ENCODE measurements at places on chromosomes 1 and 21. TPM values are rescaled to one million over a fixed set of nuclear protein-coding genes. Genes with fewer than 3 reads are reported as not detected.

DNA sequence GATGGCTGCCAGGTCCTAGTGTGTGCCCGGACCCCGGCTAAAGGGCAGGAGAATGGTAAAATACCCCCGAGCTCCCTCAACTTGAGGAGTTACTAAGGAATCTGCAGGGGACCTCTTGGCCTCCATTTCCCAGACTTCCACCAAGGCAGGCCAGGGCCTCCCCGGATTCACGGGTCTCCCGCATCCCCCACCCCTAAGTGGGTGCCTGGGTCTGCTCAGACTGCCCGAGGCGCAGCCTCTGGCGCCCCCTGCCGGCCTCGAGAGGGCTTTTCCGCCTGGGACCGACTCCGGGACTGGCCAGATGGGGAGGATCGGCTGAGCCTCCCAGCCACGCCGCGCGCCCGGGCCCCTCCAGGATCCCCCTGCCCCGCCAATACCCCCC lies 1.7 kb downstream of the PLEKHG5 start:
- DNase-seq = peak; percentile 77

DNA sequence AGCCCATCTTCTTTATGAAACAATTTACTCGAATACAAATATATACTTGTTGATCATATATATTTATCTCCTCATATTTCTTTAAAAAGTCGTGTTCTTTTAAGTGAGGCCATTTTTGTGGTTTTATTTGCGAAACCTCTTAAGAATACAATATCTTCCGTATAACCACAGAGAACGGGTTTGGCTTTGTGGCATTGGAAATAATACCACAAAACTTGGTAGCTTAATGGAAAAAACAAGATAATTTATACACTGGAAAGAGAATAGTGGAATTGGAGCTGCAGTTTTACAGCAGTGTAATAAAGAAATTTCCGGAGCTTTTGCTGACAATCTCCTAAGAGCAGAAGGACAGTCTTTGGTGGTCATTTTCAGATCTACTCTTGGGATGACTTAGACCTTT lies 29.4 kb downstream of the PTGFR start:
- DNase-seq = no peak

- no peak for DNase-seq
These were observed 471.5 kb downstream of the PTPRU start for GRCh38 chr1:29707796-29708195.

DNA sequence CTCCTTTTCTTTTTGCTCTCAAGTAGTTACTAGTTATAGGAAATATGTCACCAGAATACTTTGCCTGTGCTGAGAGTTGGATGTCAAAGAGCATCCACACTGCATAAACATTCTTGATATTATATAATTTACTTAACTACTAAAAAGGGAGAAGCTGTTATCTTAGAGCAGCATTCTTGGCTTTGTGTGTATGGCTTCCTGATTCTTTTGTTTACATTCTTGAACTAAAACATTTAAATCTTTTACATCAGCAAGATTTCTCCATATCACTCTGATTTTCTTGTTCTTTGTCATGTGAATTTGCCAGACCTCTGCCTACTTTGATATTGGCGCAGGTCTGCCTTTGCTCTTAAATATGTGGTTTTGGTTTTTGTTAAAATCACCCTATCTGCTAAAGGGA lies 48.8 kb downstream of the SUCO start:
- no peak for DNase-seq

DNA sequence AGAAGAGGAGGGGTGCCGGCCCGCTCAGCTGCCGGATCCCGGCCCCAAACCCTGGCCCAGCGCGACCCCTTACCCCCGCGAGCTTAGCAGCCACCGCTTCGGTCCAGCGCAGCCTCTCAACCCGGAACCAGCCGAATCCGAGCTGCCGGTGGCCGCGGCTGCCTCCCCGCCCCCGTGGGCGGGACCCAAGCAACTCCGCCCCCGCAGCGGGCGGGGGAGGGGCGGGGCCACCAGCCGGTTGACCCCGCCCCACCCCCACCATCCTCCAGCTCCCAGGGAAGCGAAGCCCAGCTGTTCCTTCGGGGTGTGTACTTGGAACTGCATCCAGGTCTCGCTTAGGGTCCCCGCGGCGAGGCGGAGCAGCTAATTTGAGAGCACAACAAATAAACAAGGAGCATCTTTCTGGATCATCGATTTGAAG lies at the start of gene TRIM62:
Gene TRIM62, minus strand, starts transcription at position 123 of the 421 bp plus-strand sequence. CDS start 611 bp downstream, outside the sequence.
- DNase-seq = peak; percentile 91

GRCh38 chr1:81876901-81877733 lies 76.4 kb downstream of the ADGRL2 start:
- DNase-seq = no peak

GRCh38 chr1:60265560-60266535 lies 192.3 kb upstream of the C1orf87 start:
- no peak for DNase-seq

DNA sequence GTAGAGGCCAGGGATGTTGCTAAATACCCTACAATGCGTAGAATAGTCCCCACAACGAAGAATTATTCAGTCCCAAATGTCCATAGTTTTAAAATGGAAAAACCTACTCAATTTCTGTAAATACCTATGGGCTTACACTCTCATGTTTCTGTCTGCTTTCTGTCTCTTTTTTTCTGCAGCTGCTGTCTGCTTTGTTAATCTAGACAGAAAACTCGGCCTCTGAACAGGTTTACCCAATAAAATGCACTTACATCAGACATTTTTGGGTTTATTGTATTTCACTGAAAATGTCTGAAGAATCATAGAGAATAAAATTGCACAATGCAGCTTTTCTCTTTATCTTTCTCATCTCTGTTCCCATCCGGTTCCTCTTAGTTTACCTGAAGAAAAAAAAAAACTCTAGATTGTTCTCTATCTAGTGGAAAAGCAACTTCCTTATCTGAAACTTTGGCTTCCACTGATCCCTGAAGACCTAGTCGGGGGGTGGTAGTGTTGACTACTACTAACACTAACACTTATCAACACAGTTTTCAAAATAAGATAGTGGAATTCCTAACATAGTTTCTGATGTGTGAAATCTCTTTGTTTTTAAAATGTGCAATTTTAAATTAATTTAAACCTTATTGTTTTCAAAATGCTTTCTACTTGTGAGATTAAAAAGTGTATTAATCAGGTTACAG lies 76.9 kb upstream of the CCDC190 start:
- DNase-seq = no peak

DNA sequence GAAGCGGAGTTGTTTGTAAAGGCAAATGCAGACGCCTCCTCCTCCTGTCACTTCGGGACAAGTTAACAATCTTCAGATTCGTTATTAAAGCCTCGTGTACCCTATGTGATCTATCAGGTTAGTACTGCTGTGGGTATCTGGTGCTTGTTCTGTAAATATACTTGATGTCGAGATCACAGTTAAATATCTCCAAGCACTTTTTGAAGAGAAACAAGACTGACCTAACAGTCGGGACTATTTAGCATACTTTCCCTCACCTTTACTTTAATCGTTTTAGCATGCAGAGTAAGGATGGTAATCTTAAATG lies 710 bp downstream of the KLHL20 start:
- no peak for DNase-seq

- DNase-seq = no peak
These were observed 1554.8 kb downstream of the KCNT2 start for GRCh38 chr1:195053478-195053877.

DNA sequence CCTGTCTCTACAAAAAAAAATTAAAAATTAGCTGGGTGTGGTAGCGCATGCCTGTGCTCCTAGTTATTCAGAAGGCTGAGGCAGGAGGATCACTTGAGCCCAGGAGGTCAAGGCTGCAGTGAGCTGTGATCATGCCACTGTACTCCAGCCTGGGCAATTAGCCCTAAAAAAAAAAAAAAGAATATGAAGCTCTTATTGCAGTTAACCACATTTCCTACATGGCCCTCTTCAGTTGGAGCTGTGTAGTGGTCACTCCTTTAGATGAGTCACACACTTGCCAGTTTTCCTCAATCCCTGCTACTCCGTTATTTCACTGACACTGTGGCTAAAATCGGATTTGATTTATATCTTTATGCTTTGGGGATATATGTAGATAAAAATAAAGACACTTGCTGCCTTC lies 11.8 kb downstream of the NFYC start:
- no peak for DNase-seq

- no peak for DNase-seq
These were observed 75.5 kb downstream of the PIK3CD start for GRCh38 chr1:9726905-9727595.

DNA sequence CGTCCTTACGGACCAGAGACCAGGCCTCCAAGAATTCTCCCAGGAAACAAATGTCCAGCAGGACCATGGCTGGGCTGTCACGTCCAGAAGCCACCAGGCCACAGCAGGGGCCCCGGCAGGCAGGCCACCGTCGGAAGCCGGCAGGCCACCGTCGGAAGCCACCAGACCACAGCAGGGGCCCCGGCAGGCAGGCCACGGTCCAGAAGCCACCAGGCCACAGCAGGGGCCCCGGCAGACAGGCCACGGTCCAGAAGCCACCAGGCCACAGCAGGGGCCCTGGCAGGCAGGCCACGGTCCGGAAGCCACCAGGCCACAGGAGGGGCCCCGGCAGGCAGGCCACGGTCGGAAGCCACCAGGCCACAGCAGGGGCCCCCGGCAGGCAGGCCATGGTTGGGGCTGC lies 67.0 kb upstream of the PDE9A start:
- no peak for DNase-seq

DNA sequence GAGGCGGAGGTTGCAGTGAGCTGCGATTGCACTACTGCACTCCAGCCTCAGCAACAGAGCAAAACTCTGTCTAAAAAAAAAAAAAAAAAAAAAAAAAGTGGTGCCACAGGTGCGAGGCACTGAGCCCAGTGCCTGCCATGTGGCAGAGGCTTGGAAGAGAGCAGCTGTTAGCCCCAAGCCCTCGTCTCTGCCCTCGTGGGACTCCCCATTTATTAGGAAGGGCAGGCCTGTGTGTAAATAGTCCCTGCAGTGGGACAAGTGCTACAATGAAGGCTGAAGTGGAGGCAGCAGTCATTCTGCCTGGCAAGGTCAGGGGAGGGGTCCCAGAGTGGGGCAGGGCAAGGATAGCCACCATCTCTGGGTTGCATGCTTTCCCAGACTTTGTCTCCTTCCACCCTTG lies 6.5 kb downstream of the RPS6KA1 start:
- DNase-seq = no peak

- peak; percentile 43 for DNase-seq
These were observed at the start of gene KCNA2 for GRCh38 chr1:110605901-110606656. Gene KCNA2, minus strand, starts transcription at chr1:110606358. Its CDS starts 1,576 bp downstream, at chr1:110604782.

DNA sequence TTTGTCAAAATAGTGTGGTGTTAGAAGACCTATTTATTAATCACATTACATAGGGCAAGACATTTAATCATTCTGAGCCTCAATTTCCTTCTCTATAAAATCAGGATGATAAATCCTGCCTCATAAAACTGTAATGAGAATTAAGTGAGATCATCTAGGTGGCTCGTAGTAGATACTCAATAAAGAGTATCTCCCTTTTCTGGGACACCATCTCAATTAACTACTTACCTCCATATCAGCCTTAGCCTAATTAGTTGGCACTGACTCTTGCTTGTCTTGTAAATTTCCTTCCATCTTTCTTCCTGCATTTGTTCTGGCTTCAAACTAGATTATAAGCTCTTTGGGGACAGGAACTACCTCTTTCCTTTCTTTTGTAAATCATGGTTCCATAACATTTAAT lies 102.6 kb upstream of the TNR start:
- no peak for DNase-seq

GRCh38 chr1:162029157-162029556 lies 5.5 kb upstream of the OLFML2B start:
- no peak for DNase-seq

- DNase-seq = peak; percentile 20
These were observed 11.4 kb downstream of the SKI start for GRCh38 chr1:2239384-2239985.

DNA sequence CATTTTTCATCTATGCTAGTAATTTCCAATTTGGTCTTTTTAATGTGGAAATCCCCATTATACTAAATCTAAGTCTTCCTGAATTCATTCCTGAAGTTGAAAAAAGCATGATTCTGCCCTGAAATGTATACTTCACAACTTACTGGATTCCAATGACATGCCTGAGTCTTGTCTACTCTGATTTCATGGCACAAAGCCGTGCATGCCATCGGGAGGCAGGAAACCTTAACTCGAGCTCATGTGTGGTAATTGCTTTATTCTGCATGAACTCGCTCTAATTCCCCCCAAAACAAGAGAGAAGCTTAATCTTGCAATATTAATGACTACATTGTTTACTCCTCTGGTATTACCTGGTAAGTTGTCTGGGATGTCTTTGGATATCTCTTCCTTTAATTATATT lies 39.6 kb upstream of the PBX1 start:
- DNase-seq = no peak

- DNase-seq = no peak
These were observed 61.4 kb downstream of the PPP2R5A start for GRCh38 chr1:212346601-212347000.

DNA sequence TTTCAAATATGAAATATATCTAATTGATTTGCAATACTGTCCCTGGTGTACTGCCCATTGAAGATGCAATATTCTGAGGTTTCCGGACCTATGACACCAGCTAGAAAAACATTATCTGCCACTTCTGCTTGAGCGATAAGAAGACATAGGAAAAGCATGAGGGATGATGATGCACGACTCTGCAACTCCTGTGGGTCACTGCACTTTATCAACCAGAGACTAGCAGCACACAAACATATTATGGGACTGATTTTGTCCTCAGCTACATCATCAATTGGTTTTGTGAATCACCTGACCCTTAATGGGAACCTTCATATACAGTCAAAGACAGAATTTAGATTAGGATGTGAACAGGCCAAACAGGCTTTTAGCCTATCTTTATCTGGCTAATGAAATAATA lies 13.8 kb upstream of the KCNA3 start:
- DNase-seq = no peak

DNA sequence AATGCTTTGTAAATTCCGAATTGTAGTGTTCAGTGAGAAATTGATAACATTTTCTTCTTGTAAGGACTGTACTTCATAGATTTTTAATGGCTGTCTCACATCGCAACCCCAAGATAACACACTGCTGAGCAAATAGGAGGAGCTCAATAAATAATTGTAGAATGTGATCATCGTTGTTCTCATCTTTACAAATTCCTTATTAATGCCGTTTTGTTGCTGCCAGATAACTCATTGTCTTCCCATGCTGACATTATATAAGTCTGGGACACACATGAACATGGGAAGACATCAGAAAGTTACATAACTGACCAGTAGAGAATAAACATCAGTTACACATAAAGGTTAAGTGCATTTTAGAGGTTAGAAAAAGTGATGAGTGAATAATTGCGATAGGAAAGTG lies 46.4 kb upstream of the TSPAN2 start:
- DNase-seq = no peak

- DNase-seq = peak; percentile 28
These were observed 642.9 kb downstream of the AJAP1 start for GRCh38 chr1:5297180-5297885.

PTGS2 gene
- 4.6 TPM for total RNA-seq

KCNQ4 gene
- 1.4 TPM for total RNA-seq

All from left cardiac atrium (tissue), 4 donors.